ENCODE measurements at places on chromosomes 12 and 14. TPM values are rescaled to one million over a fixed set of nuclear protein-coding genes. Genes with fewer than 3 reads are reported as not detected.
A peak's percentile ranks its signal among the peaks of the same experiment; 100 is the strongest.

DNA sequence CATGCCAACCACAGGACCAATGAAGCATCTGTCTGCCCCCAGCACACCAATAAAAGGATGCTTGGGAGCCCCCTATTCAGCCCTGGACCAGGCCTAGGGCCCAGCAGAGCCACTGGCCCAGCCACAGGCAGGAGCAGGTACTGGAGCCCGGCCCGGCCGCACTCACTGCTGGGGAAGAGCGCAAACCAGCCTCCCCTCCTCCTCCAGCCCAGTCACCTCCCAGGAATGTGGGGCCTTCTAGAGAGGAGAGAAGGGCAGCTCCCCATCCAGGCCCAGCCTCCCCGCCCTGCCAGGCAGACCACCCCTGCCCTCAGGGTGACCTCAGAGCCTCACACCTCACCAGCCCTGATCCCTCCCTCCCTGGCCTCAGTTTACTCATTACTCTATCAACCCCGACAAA lies 56.2 kb downstream of the CCNK start:
- no peak overlapping the region for H3K4me3 ChIP-seq
- DNase-seq: peak; percentile 89
- peaks cover 15% of the 10 kb centered on the region for H3K4me1 ChIP-seq
- H3K36me3 ChIP-seq: no peaks in the 10 kb centered on the region
- H3K27me3 ChIP-seq: no peaks in the 10 kb centered on the region

The PLA2G1B gene
- total RNA-seq: not detected

GRCh38 chr12:94198469-94198868 lies 50.1 kb downstream of the PLXNC1 start:
- DNase-seq: no peak
- no peaks in the 10 kb centered on the region for H3K27me3 ChIP-seq
- no peaks in the 10 kb centered on the region for H3K4me1 ChIP-seq
- no peak overlapping the region for H3K27ac ChIP-seq
- no peaks in the 10 kb centered on the region for H3K36me3 ChIP-seq

GRCh38 chr14:77301103-77301502 lies 19.6 kb downstream of the POMT2 start:
- H3K4me3 ChIP-seq: no peak overlapping the region
- no peak overlapping the region for H3K27ac ChIP-seq
- H3K27me3 ChIP-seq: no peaks in the 10 kb centered on the region
- no peaks in the 10 kb centered on the region for H3K36me3 ChIP-seq

The CISTR gene
- total RNA-seq: not detected

DNA sequence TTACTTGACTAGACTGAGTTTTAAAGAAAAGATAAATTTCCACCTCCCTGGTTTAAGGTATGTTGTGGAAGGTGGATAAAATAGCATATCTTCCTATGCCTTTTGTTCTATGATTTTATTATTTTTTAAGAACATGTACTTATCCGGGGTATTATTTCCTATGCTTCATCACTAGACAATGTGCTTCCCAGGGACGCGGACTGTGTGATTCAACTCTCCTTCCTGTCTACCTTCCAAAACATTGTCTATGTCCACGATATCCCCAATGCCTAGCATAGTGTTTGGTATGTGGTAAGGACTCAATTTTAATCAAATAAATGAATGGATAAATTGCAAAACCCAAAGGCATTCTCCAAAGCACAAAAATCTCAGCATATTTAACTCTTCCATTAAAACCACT lies 8.3 kb upstream of the CCND2 start:
- DNase-seq: no peak
- H3K4me1 ChIP-seq: no peaks in the 10 kb centered on the region
- no peak overlapping the region for H3K27ac ChIP-seq
- H3K27me3 ChIP-seq: peaks cover 78% of the 10 kb centered on the region
- no peak overlapping the region for H3K4me3 ChIP-seq

Measured in GM23248 (cell line).